ENCODE measurements at places on chromosomes 13 and 19.

DNA sequence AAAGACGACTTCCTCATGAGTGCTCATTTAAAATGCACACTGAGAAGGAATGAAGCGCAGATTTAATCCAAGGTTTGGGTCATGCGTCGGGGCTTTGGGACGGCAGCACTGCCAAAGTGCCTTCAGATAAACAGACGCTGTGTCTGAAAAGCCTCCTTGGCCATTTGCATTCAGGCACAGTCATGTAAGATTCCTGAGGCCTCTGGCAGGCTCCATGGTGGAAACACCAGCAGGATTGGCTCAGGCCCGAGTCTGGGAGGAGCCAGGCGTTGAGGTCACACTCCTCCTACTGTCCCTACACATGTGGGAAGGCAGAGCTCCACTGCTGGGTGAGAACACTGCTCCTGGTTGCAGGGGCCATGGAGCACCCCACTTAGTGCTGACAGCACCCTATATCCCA lies 113.3 kb upstream of the KL start:
- ATAC-seq: no peak

DNA sequence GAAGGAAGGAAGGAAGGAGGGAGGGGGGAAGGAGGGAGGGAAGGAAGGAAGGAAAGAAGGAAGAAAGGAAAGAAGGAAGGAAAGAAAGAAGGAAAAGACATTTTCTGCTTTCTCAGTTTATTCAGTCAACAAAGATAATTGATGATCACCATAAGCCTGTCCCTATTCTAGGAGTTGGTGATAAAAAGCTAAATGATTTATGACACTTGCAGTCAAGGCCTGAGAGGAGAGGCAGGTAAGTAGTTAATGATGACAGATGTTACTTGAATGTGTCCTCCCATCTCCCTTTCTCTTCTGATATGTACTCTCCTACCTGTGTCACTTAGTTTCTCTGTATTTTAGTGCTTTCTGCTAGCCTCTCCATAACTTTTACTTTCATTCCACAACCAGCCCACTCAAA lies 141.3 kb downstream of the SLITRK6 start:
- ATAC-seq: no peak

DNA sequence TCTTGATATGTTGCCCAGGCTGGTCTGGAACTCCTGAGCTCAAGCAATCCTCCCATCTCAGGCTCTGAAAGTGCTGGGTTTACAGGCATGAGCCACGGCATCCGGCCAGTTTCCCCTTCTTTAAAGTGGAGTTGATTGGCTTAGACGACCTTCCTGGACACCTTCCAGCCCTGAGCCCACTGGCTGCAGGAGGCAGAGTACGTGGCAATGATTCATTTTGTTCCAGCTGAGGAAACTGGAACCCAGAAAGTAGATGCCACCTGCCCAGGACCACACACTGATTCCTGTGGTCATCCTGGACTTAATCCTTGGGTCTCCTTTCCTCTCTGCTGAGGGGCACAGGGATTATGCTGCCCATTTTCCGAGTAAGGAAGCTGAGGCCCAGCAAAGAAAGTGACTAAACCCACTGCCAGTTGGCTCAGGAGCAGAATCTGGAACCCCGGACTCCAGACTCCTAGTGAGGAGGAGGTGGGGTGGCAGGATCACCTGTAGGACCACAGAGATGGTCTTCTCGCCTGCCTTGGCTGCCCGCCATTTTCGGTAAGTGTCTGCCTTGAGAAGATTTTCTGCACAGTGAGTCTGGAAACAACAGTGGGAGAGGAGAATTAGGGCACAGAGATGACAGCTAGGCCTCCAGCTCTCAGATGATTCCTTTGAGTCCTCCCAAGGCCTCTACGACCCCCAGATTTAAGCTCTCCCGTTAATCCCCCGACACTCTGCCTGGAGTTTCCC lies 737 bp downstream of the XRCC1 start:
- no peak for ATAC-seq

GRCh38 chr19:6577476-6578125 lies 13.3 kb downstream of the CD70 start:
- peak; percentile 90 for ATAC-seq

DNA sequence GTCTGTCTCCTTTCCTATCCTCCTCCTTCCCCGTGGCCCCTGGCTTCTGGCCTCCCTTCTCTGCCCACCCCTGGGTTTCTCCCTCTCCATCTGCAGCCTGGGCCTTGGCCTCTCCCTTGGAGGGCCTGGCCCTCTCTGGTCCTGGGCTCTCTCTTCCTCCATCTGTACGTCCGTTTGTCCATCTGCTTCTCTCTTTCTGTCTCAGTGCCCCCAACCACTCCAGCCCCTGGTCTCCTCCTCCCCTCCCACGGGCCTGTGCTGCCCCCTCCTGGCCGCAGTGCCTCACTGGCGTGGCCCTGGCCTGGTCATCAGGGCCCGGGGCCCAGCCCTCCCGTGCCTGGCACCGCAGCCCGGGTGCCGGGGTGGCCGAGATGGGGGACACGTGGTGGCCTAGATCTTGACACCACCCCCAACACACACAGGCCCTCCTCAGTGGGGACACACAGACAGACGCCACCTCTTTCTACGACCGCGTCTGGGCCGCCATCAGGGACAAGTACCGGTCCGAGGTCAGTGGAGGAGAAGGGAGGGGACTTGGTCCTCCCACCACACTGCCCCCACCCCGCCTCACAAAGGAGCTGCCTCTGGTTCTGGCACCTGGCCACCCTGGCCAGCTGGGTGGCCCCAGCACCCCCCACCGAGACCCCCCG lies 11.3 kb downstream of the PRKCSH start:
- ATAC-seq: peak; percentile 71

GRCh38 chr19:47613165-47614020 lies 4.5 kb downstream of the BICRA start:
- ATAC-seq: no peak

DNA sequence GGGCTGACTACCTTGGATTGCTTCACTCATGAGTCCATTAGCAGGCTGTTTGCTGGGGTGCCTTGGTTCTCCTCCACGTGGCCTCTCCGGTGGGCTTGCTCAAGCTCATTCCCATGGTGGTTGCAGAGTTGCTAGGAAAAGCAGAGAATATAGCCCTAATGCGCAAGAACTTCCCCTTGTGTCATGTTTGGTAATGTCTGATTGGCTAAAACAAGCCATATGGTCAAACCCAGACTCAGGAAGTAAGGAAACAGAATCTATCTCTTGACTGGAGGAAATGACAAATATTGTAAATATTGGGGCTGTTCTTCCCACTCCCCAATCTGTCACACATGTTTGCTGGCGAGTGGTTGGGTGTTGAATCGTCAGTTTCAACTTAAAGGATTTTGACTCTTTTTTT lies 12.1 kb downstream of the NFILZ start:
- no peak for ATAC-seq

GRCh38 chr13:112720251-112720650 lies 30.4 kb downstream of the ATP11A start:
- ATAC-seq: no peak

DNA sequence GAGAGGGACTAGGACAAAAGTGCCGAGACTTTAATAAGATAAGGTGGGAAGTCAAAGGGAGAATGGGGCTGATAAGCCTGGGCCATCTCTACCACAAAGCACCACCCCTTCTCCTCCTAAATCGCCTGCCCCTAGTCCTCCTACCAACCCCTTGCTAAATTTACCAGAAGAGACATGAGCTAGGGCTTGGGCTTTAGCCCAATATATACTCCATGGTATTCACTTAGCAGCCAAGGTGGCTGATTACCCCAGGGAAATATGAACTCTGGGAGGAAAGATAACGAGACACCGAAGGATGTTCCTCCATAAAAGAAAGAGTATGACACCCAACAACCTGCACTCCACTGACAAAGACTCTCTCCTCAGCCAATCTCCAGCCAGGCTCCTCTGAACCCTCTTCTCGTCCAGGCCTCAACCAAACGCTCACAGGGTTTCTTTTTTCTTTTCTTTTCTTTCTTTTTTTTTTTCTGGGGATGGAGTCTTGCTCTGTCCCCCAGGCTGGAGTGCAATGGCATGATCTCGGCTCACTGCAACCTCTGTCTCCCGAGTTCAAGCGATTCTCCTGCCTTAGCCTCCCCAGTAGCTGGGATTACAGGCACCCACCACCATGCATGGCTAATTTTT lies 610.2 kb downstream of the UQCRFS1 start:
- no peak for ATAC-seq

GRCh38 chr13:109602356-109602755 lies 184.0 kb downstream of the IRS2 start:
- ATAC-seq: no peak

DNA sequence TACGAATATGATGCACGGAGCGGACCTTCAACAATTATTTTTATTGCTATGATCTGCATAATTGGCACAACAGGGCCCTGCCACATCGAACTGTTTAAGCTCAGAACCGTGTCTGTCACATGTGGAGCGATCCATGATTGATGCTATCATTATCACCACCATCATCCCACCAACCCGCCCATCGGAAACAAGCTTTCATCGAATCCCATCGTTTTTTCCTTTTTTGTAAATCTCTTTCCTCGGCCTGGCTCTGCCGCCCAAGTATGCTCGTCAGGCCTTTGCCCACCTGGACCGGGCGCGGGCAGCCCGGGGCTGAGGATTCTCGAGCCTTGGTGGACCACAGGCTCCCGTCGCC lies 533 bp upstream of the DCAF15 start:
- ATAC-seq: peak; percentile 18

GRCh38 chr13:41457589-41458186 lies 338 bp downstream of the RGCC start:
- peak; percentile 7 for ATAC-seq

- ATAC-seq: no peak
These were observed 4.8 kb upstream of the MATK start for GRCh38 chr19:3790941-3791340.

DNA sequence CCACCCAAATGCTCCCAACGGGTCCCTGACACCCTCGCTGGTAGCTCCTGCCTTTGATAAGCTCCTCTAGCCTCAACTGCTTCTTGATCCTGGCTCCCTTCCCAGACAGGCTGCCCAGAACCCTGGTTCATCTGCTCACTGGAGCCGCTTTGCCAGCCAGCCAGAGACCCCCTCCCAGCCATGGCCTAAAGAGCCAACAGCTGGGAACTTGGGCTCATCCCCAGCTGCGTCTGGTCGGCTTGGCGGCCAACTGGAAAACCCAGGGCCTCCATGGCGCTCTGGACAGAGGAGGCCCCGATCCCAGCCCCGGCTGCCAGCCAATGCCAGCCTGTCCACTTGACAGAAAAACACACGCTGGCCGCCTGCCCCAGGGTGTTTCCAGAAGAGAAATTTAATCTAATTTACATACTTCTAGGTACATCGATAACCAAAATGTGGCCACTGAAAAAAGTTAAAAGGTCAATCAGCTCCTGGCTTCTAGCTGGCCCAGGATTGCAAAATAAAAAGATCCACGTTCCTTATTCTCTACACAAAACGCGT lies 3.0 kb upstream of the AKAP8L start:
- no peak for ATAC-seq

GRCh38 chr13:44583137-44583536 lies 7.0 kb upstream of the TSC22D1 start:
- no peak for ATAC-seq

DNA sequence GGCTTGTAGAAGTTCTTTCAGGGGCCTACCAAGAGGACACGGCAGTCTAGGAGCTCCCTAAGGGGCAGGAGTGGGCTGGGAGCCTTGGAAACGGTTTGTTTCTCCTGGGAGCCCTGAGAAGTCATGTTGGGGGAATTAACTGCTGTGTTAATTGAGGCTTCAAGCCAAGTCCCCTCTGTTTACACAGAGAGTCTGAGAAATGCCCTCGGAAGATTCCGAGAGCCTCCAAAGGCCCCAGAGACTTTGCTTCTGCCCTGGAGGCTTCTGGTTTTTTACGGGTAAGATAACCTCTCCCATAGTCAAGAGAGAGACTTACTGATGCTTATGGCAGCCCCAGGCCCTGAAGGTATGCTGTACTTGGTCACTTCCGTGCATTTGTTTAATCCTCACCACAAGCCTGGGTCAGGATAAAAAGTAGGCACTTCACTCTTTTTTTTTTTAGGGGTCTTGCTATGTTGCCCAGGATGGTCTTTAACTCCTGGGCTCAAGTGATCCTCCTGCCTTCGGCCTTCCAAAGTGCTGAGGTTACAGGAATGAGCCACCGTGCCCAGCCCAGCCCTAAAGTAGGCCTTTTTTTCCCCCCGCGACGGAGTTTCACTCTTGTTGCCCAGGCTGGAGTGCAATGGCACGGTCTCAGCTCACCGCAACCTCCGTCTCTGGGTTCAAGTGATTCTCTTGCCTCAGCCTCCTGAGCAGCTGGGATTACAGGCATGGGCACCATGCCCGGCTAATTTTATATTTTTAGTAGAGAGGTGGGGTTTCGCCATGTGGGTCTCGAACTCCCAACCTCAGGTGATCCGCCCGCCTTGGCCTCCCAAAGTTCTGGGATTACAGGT lies 15.2 kb downstream of the IER2 start:
- no peak for ATAC-seq

DNA sequence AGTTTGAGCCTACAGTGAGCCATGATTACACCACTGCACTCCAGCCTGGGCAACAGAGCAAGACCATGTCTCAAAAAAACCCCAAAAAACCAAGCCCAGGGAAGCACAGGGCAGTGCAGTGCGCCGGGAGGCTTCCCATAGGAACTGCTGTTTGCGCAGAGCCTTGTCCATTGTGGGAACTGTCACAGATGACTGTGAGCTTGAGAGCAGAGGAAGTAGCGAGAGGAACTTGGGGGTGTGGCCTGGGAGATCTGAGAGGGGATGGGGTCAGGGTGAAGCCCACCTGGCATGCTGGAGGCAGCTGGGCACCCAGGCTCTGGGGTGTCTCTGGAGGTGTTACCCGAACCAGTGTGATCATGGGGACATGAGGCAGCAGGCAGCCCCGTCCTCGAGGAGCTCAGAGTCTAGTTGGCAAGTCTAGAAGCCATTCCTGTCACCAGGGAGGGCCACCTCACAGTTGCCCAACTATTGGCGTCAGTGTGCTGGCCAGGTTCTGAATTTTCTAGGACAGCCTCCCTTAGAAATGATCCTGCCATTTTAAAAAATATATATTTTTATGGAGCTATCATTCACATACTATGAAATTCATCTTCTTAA lies 10.4 kb downstream of the KDM4B start:
- ATAC-seq: no peak

DNA sequence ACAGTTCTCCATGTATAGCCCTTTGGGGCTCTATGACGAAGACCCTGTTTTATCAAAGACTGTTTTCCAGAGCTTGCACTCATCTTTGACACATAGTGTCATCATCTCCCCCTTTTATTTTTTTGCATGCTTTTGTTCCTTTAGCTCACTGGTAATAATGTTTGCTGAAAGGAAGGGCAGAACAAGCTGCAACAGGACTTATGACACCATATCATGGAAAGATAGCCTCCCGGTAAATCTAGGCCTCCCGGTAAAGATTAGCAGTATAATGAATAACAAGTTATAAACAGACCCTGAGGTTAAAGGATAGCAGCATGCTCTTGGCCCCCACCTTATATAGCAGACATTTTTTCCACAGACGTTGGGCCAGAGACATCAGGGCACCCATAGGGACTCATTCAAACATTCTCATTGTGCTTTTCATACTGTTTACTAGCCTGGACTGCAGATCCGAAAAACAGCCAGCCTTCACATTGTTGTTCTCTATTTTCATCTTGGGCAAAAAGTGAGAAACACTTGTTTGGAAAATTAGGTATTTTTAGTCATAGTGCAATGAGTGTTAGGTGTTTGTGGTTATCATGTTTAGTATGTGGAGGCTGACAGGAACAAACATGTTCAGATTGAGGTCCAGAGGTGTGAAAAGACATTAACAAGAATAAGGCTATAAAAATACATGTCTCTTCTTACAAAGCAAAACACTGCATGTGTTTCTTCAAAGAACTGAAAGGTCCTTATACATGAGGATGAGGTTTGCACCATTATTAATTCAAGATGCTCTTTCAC lies 136.9 kb upstream of the SPRY2 start:
- no peak for ATAC-seq

GRCh38 chr13:25821776-25822175 lies 230.0 kb downstream of the SHISA2 start:
- ATAC-seq: no peak

- ATAC-seq: no peak
These were observed 173.0 kb downstream of the OLFM4 start for GRCh38 chr13:53201454-53202225.

Measured in activated T-helper 17 cell treated with anti-CD3 and anti-CD28 coated beads, Interleukin-2, amount 50 U/mL, for 72 hours (primary cell).